ENCODE measurements at places on chromosomes 11 and 22. TPM values are rescaled to one million over a fixed set of nuclear protein-coding genes. Genes with fewer than 3 reads are reported as not detected.

Gene SAA1
- total RNA-seq, result 0.32 TPM

Gene USP2
- total RNA-seq, result 1.5 TPM

Gene NCR3LG1
- total RNA-seq, result 14.4 TPM

Gene MGAT3
- 0.13 TPM for total RNA-seq

Gene TRPC6
- 0.65 TPM for total RNA-seq

Gene IGSF22
- not detected for total RNA-seq

Gene APOA4
- total RNA-seq, result not detected

Gene A4GALT
- total RNA-seq, result 31.4 TPM

Gene IRAG1
- 2.1 TPM for total RNA-seq

Gene APOBEC3A
- not detected for total RNA-seq

Gene PATE2
- total RNA-seq, result 0.13 TPM

Gene APOL3
- total RNA-seq, result 37.0 TPM

Gene NECTIN1
- total RNA-seq, result 4.6 TPM

Gene KCNJ1
- total RNA-seq, result 0.11 TPM

Gene DGAT2
- 2.4 TPM for total RNA-seq

Gene BTG4
- total RNA-seq, result not detected

Gene ANKK1
- total RNA-seq, result not detected

Gene ZMAT5
- total RNA-seq, result 15.9 TPM

Gene HARBI1
- 5.2 TPM for total RNA-seq

Gene LDHAL6A
- not detected for total RNA-seq

Gene CDC42EP1
- 30.8 TPM for total RNA-seq

Gene MS4A6A
- total RNA-seq, result not detected

Gene LRRN4CL
- 20.1 TPM for total RNA-seq

Gene NARS2
- total RNA-seq, result 14.8 TPM

Gene ZBTB16
- 1.8 TPM for total RNA-seq

Gene ART1
- not detected for total RNA-seq

Gene OR4S1
- total RNA-seq, result not detected

Gene PRR33
- not detected for total RNA-seq

Gene FAT3
- total RNA-seq, result 13.9 TPM

Gene OR6T1
- not detected for total RNA-seq

Gene SNX19
- total RNA-seq, result 114 TPM

Gene GGTLC3
- not detected for total RNA-seq

Gene CSRP3
- total RNA-seq, result not detected

Gene ARHGAP32
- total RNA-seq, result 11.9 TPM

Gene OR51I1
- not detected for total RNA-seq

Gene LRRC75B
- 4.2 TPM for total RNA-seq

Gene MAJIN
- not detected for total RNA-seq

Gene FGF19
- total RNA-seq, result not detected

Gene BRSK2
- total RNA-seq, result under 0.01 TPM

Gene BAIAP2L2
- total RNA-seq, result 0.65 TPM

Gene RFPL3
- total RNA-seq, result not detected

Gene TRIM49B
- total RNA-seq, result not detected

Gene IGLL1
- not detected for total RNA-seq

Gene KRTAP5-11
- total RNA-seq, result not detected

Gene CDC42EP2
- total RNA-seq, result 24.5 TPM

Gene HBE1
- not detected for total RNA-seq

Gene LUZP2
- total RNA-seq, result not detected

Gene CCDC87
- 0.76 TPM for total RNA-seq

Gene NEFH
- 0.39 TPM for total RNA-seq

Measured in articular chondrocyte of knee joint (primary cell).